ENCODE measurements at places on chromosomes 5 and 9. TPM values are rescaled to one million over a fixed set of nuclear protein-coding genes. Genes with fewer than 3 reads are reported as not detected.

DNA sequence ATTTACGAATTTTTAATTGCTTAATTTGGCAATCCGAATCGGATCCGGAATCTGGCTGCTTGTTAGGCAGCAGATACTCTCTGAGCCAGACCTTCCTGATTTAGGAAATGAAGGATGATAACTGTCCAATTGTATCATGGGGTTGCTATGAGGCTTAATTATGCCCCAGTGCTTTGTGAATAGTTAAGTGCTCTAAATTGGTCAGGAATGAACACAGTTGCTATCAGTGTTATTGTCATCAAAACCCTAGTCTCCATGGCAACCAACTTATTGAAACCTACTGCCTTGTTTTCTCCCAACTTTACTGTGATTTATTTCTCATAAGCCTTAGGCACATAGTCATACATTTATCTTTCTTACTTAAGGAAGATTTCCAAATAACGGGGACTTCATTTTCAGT, 47.9 kb downstream of the MAMDC2 start:
- DNase-seq, result no peak

- no peak for DNase-seq
Measured at GRCh38 chr5:173050791-173051190, 5.4 kb upstream of the CREBRF start.

DNA sequence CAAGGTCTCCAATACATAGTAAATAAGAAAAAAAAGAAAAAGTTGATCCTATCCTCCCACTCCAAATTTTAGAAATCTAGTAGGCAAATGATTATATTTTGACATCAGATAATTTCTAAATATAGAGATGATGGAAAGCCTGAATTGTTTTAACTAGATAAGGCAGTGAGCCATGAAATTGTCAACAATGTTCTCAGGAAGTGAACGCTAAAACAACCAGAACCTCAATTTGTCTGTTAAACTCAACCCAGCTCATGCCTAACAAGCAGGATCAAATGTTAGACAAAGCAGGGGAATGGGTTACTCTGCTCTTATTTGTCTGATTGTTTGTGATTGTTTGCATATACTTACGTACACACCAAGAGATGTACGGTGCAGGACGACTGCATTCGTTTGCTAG, 49.2 kb downstream of the ESM1 start:
- DNase-seq, result no peak

DNA sequence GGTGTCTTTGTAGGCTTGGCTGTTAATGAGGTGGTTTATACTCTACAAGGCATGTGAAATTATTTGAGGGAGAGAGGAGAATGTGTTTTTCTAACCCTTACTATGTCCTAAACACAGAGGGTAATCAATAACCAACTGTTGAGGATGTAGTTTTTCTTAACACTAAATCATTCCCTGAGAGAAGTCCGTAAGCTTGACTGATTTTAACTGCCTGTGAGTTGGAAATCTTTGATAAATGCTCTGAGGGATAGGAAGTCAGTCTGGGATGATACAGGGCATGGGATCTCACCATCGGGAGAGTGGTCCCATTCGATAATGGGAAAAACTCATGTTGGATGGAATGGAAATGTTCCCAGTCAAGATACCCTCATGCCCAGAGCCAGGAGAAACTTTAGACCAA, 249.6 kb downstream of the PDZD2 start:
- no peak for DNase-seq

DNA sequence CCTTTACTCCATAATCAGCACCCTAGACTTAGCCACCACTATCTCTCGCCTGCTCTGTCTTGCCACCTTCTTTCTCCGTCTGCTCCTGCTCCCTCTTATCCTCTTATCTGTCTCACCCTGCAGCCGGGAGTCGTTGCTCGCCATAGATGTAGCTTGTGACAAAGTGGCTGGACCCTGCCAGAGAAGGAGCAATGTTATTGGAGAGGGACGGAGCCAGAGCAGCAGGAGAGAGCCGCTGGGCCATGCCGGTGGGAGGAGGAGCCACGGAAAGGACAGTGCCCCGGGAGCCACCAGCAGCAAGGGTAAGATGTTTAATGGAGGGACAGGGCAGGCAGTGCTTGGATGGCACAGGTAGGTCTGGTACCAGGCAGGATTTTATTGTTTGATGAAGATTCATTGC, 137.3 kb downstream of the SEC61B start:
- DNase-seq, result no peak

DNA sequence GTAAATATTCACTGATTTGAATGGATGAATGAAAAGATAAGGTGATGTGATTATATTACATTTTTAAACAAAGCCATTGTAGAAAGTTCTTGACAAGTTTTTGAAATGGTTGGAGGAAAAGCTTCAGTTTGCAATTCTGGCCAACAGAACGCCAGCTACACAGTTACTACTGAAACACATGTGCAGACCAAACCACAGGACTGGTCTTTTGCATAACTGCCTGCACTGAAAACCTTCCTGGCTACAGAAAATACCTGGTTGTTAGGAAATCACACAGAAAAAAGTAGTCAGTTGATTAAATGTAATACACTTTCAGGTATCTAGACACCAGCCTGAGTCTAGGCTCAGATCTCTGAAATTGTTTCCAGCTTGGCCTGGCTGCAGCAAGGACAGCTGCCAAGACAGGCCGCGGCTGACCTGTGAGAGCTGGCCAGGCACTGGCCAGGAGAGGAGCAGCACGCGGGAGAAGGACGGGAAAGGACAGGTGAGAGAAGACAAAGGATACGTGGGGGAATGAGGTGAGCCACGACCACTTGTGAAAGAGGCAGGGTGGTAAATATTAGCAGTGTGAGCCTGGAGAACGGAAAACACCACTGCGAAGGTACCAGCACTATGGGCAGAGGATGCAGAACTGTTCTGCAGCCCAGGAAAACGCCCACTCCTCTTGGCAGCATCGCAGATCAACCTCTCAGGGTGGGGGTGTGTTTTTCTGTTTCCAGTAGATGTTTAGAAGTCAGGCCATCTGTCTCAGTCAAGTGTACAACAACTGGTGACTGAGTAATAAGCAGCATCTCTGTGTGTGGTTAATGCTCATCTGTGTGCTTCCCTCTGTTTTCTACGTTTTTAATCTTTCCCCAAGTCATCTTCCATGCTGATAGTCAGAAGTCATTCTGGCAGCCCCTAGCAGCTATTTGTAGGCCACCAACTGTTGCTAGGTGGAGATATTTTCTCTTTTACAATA, 137.4 kb downstream of the SCAMP1 start:
- no peak for DNase-seq

DNA sequence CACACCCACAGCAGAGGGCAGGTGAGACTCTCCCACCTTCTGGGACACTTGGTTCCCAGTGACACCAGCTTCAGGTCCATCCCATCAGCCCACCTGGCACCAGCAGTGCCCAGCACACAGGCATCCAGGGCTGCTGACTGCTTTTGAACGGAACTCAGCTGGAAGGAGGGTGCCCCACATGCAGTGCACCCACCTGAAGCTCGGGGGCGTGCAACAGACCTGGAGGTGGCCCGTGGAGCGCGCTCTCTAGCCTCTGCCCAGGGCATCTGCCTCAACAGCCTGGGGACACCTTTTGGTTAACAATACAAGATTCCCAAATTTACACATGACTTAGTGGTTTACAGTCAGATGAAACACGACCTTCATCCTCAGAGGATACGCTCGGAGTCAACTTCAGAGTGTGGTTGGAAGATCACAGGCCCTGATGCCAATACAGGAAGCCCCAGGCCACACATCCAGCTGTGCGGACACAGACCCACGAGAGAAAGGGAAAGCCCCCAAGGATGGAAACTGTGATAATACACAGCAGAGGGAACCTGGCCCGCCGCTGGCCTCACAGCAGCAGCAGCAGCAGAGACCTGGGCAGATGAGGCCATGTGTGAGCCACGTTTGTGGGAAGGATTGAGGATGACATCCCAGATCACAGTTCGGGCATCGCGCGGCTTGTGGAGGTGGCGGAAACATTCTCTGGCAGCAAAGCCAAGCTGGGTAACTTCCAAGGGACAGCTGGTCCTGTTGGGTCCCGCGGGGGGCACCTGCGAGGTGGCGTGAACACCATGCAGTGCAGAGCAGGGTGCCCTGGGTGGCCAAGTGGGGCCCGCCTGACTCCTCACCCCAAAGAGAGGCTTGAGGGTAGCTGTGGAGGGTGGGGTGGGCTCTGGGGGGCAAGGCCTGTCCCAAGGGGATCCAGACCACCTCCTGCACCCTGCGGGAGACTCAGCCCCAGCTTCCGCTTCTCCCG, 64.0 kb downstream of the SECISBP2 start:
- no peak for DNase-seq

GRCh38 chr9:127770583-127770904, 7.9 kb downstream of the SH2D3C start:
- no peak for DNase-seq

GRCh38 chr5:71744009-71744790, 25.1 kb downstream of the CARTPT start:
- DNase-seq, result peak; percentile 46

GRCh38 chr5:112823181-112823580, 37.9 kb upstream of the SRP19 start:
- no peak for DNase-seq

DNA sequence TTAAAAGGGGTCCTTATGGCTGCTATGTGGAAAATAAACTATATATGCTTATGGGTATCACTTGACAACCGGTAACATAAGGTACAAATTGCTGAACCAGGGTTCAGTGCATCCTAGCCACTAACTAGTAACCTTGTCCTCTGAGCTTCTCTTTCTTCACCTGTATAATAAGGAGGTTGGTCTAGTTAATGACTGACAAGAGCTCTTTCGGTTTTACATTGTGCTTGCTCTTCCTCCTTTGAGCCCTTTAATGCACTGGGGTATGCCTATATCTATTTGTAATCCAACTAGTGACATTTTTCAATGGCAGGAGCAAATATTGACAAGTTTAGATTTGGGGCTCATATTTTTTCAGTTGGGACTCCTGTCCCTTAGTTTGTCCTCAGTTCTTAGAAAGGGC, 66.1 kb downstream of the NPR3 start:
- DNase-seq, result no peak

Gene SPARC
- 267 TPM for total RNA-seq

Gene FREM1
- 12.7 TPM for total RNA-seq
